CD4-positive, alpha-beta T cell treated with Interferon gamma for 1 hour (primary cell): ENCODE measurements at places on chromosomes 3 and 15.
A peak's percentile ranks its signal among the peaks of the same experiment; 100 is the strongest.

DNA sequence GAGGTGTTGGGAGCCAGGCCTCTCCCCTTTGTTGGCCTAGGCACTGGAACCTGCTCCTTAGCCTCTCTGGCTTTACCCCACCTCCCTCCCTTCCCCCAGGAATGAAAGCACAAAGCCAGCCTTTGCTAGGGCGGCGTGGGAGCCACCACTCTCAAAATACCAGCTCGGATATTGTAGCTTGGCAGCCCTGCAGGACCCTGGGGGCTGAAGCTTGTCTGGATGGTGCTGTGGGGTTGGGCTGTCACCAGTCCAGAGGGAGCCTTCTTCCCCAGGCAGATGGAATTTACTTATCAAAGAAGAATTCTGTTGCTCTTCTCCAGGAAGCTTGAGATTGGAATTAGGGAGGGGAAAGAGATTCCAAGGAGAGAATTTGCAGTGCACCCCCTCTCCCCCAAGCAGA is 14.9 kb upstream of the GRM2 start:
- DNase-seq: no peak

DNA sequence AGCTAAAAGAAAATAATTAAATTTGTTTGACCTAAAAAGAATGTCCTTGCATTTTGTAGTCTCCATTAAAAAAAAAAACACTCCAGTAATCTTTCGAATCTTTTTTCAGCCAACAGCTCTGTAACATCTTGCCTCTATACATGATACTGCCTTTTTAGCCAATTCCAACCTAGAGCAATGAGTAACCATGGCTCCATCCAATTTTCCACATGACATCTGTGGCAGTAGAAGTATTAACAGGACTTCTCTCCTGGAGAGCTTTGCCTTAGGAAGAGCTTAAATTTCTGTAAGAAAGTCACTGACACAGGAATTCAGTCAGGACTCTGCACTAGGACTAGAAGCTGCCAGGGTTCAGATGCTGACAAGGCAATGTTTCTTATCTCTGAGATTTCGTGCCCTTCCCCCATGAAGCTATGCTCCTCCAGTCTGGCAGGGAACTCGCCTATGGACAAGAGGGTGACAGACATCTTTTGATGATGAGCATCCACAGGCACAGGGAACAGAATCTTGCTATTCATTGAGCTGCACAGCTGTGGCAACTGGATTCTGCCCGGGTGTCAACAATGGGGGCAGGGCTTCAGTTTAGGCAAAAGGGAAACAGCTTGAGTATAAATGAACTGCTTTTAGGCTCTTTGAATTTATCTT is 81.8 kb downstream of the ALCAM start:
- DNase-seq: no peak

DNA sequence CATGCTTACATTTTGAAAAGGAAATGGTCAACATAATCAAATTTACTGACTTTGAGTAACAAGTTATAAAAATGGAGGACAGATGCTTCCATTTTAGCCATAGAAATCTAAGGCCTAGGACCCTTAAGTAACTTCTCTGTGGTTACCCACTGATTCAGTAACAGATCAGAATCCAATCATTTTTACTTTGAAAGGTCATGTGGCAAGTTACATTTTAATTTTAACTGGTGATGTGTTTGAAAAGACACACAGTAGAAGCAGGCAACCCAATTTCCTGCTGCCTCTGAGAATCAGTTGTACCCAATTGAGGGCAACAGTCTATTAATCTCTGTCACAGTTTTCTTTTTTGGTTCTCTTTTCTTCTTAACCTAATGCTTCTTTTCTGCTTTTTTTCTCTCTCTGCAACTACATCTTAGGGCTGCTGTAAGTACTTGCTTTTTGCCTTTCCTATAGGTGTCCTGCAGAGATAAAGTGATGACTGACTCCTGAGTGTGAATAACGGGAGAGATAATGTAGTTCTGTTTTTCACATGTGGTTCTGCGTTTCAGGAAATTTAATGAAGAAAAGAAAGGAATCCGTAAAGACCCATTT is 3.3 kb downstream of the ZWILCH start:
- DNase-seq: no peak

GRCh38 chr3:15815696-15816095 is 17.9 kb upstream of the ANKRD28 start:
- no peak for DNase-seq

DNA sequence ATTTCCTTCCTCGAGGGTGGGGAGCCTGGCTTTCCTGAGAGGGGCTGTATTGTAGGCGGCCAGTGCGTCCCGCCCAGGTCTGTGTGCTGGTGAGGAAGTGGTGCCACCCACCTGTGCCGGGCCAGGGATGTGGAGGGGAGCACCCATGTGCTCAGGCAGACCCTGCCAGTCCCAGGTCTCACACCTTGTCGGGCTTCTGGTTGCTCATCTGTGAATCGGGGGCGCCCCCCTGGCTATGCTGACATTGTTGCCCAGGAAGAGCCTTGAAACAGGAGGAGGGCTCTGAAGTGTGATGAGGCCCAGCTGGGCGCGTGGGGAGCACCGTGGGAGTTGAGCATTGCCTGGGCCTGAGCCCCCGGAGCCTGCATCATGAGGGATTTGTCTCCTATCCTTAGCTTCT is 4.8 kb downstream of the FBLN2 start:
- DNase-seq: no peak

GRCh38 chr3:71495708-71496472 is 87.6 kb downstream of the FOXP1 start:
- DNase-seq: no peak

- DNase-seq: no peak
These were observed 677 bp downstream of the POLQ start for GRCh38 chr3:121545049-121545573.

- DNase-seq: no peak
These were observed 130.3 kb upstream of the TMC3 start for GRCh38 chr15:81504170-81504905.

GRCh38 chr3:72657666-72658065 is 190.6 kb downstream of the SHQ1 start:
- peak; percentile 28 for DNase-seq

GRCh38 chr3:180275176-180275575 is 238.4 kb upstream of the PEX5L start:
- DNase-seq: no peak

- DNase-seq: no peak
These were observed 42.8 kb downstream of the NR2C2 start for GRCh38 chr3:14989943-14990779.

GRCh38 chr3:112634786-112635541 is 6.0 kb downstream of the CCDC80 start:
- no peak for DNase-seq

- no peak for DNase-seq
These were observed 201.6 kb upstream of the TMC3 start for GRCh38 chr15:81575436-81576123.

DNA sequence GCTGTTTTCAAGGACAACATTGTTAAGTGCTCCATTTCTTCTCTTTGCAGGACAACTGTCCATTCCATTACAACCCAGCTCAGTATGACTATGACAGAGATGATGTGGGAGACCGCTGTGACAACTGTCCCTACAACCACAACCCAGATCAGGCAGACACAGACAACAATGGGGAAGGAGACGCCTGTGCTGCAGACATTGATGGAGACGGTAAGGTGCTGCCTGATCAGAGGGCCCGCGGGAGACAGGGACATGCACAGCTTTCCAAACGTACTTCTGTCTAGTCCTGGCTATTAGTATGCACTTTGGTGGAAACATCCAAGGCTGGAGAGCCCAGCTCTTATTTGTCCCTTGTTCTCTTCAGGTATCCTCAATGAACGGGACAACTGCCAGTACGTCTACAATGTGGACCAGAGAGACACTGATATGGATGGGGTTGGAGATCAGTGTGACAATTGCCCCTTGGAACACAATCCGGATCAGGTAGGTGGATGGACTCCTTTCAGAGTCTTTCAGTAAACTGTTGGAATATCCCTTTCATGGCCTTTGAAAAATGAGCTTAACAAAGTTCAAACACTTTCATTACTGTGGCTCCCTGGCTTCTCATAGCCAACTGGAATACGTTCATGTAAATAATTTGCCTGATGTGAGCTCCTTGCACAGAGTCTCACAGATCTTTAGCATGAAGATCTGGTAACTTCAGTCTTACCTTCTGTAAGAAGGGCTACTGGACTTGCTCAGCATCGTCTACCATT is 10.4 kb downstream of the THBS1 start:
- no peak for DNase-seq

- no peak for DNase-seq
These were observed 524.8 kb downstream of the TUSC7 start for GRCh38 chr3:117234331-117234730.

GRCh38 chr15:76799760-76800159 is 105.4 kb downstream of the SCAPER start:
- no peak for DNase-seq

DNA sequence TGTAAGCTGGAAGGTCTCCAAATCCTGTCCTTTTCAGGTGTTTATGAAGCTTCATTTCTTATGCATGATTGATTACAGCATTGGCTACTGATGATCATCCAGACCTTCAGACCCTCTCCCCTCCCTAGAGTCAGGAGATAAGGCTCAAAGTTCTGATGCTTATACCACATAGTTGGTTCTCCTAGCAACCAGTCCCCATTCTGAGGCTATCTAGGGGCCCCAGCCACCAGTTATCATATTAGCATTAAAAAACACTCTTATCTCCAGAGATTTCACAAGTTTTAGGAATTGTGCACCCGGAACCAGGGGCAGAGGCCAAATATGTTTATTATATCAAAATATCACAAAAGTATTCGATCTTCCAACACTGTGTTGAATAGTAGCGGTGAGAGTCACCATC is 953.1 kb downstream of the FHIT start:
- DNase-seq: no peak

DNA sequence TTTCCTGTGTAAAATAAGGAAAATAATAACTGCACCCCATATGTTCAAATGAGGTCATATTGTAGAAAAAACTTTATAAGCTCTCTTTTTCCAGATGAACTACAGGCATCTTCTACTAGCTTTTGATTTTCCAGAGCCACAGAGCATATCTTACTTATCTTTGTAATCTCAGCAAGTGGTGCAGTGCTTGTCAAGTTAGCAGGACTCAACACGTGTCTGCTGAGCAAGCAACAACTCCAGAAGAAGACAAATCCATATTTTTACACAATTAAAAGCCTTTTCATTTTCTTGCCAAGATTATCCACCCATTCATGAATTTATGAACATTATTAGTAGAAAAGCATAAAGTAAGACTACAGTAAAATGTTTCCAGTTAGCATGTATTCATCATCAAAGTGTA is 14.4 kb upstream of the TSC22D2 start:
- no peak for DNase-seq

GRCh38 chr15:82851981-82852511 is 42.6 kb downstream of the WHAMM start:
- no peak for DNase-seq

GRCh38 chr3:294096-294495 is 97.5 kb downstream of the CHL1 start:
- no peak for DNase-seq

GRCh38 chr3:156474560-156475389 is 80.1 kb downstream of the SSR3 start:
- DNase-seq: no peak

- DNase-seq: no peak
These were observed 24.9 kb downstream of the ZMAT3 start for GRCh38 chr3:179046497-179047353.

DNA sequence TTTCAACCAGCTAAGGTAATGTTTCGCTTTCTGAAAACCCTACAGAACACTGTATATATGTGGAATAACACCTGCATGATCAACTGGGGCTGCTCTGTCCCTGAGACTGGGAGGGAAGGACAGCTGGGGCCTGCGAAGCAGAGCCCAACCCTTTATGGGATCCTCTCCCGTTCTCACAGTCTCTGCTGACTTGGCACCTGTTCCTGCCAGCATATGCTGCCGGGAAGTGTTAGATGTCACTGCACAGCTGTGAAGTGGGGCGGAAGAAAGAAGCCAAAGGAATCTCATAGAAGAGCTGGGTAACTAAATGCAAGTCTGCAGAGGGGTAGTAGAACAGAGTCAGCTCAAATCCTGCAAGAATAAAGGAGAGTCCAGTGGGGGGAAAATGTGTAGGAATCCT is 29.6 kb downstream of the LRRC3B start:
- no peak for DNase-seq

- DNase-seq: no peak
These were observed 494.0 kb upstream of the SUCLG2 start for GRCh38 chr3:68148447-68148846.

- peak; percentile 62 for DNase-seq
These were observed 83.9 kb downstream of the CHSY1 start for GRCh38 chr15:101167753-101168462.

DNA sequence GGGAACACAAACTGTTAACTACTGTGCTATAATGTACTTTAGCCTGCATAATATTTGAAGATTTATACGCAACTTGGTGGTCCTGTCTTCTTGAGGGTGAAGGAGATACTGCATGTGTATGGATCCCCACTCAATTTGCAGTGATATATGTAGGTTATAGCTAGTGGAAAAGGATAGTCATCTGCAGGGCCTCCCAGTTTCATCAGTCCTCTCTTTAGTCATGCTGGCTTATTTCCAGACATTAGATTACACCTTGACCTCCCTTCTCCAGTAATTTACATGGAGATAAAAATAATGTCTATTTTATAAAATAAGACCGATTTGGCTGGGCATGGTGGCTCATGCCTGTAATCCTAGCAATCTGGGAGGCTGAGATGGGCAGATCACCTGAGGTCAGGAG is 3.7 kb downstream of the NR1D2 start:
- no peak for DNase-seq

- no peak for DNase-seq
These were observed 26.9 kb downstream of the ADAMTS17 start for GRCh38 chr15:100314809-100315400.

DNA sequence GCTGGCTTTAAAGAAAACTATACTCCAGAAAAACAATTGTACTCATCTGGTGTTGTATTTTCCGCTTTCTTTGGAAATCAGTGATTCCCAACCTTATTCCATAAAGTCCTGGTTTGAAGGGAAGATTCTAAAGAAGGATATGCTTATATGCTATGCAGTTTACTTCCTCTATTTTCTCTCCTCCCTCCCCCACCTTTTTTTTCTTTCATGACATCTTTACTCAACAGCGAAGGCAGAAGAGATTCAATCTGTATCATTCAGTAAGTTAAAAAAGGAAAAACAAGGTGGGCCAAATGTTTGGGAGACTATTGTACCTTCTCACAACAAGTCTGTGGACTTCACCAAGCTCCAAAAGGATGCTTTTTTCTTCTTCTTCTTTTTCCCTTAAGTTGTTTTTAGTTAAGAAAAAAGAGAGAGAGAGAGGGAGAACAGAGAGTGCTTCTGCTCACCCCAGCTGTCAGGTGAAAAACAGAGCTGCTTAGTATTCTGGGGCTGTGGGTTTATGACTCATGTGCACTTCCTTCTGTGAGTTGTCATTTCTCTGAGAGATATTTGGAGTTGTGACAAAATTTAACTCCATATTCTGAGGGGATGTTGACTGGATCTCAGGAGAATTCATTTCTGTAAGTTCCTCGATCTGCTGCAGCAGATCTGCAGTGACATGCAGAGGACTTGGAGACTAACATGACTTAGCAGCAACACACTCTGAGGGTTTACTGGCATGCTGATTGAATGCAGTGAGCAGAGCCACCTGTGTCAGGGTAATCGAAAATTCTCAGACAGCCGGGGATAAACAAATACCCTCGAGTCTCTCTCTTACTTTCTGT is 70.7 kb downstream of the SSR3 start:
- peak; percentile 44 for DNase-seq
